ENCODE measurements at places on chromosomes 7 and 10.

DNA sequence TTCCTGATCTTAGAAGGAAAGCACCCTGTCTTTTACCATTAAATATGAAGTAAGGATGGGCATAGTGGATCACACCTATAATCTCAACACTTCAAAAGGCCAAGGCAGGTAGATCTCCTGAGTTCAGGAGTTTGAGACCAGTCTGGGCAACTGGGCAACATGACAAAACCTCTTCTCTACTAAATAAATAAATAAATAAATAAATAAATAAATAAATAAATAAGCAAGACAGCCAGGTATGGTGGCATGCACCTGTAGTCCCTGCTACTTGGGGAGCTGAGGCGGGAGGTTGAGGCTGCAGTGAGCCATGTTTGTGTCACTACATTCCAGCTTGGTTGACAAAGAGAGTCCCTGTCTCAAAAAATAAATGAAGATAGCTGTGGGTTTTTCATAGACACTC, 313.1 kb downstream of the RPS24 start:
- no peak for DNase-seq

- no peak for DNase-seq
Observed at GRCh38 chr10:10642751-10643150, 374.9 kb upstream of the CELF2 start.

- DNase-seq = no peak
Observed at GRCh38 chr7:102455596-102455995, 9.1 kb downstream of the ALKBH4 start.

DNA sequence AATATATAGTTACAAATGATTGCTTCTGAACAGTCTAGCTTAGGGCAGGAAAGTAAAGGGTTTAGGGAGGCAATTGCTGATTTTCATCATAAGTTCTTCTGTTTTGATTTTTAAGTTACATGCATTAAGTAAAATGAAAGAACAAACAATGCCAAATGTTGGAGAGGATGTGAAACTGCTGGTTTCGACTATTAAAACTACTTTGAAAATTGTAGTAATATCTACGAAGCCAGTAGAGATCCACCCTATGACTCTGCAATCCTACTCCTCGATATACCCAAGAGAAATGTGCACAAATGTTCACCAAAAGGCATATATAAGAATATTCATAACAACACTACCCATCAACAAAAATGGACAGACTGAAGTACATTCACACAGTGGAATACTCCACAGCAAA, 24.3 kb downstream of the PDZD8 start:
- no peak for DNase-seq

DNA sequence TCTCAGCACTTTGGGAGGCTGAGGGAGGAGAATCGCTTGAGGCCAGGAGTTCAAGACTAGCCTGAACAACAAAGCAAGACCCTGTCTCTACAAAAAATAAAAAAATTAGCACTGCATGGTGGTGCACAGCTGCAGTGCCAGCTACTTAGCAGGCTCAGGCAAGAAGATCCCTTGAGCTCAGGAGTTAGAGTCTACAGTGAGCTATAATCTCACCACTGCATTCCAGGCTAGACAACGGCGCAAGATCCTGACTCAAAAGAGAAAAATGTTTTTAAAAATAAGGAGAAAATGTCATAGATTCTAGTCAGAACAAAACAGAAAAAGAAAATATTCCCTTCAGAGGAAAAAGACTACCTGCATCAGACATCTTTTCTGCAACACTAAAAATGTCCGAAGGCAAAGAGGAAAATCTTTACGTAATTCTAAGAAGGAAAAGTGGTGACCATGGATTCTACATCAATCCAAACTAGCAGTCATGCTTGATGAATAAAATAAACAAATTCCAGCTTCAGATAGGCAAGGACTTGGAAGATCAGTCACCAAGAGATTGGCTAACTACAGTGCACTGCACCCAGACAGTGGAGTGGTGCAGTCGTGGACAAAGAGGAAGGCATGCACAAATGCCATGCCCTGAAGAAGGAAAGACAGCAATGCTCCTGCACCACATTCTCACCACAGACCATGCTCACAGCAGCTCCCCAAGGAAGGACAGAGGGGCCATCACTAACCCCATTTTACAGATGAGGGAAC, 54.3 kb downstream of the ERCC6 start:
- no peak for DNase-seq

DNA sequence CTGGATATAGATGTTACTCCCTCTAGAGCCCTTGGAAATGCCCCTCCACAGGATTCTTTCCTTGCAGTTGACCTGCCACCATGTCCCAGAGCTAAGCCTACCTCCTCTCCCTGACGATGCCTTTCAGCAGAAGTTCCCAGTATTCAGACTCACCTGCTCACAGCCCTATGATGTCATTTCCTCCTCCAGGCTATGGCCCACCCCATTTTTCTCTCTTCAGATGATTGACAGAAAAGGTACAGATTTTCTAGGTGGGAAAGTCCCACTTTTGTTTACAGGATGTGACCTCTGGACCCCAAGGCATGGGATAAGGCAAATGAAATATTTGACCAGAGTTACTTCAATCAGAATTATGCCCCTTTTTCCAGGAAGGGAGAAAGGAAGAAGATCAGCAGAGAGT, 280.2 kb upstream of the PHYHIPL start:
- no peak for DNase-seq

DNA sequence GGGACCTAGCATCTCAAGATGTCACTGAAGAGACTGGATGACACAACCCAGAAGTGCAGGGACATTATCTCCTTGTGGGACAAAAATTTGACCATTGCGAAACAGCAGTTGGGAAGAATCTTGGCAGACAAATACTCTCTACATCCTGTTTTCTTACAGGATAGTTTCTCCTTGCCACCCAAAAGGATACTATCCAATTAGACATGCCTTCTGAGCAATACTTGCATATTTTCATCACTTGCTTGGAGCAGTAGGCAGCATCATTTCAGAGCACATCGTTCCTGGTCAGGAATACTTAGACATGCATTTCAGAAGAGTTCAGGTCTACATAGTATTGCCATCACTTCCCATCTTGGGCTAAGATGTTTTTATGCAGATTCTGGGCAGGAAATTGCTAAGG, 56.8 kb downstream of the FAS start:
- no peak for DNase-seq

GRCh38 chr10:62153191-62153590, 115.5 kb downstream of the RTKN2 start:
- DNase-seq = no peak

GRCh38 chr7:151137791-151138152, 29.7 kb downstream of the GBX1 start:
- DNase-seq = no peak

DNA sequence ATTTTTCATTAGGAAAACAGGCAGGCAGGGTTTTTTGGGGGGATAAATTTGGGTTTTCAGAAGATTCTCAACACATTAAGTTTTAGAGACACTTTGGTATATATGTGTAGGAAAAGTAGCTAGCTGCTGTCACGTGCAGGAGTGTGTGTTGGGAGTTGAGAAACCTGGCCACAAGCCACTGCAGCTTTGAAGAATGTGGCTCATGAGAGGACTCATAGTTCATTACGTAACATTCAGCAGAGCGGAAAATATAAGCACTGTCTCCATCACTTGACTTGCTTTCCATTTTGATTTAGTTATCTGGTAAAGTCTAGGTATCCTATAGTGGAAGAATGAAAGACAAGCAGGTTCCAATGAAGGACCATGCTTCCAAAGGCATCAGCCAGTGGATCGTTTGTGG, 31.2 kb downstream of the SMNDC1 start:
- peak; percentile 47 for DNase-seq

DNA sequence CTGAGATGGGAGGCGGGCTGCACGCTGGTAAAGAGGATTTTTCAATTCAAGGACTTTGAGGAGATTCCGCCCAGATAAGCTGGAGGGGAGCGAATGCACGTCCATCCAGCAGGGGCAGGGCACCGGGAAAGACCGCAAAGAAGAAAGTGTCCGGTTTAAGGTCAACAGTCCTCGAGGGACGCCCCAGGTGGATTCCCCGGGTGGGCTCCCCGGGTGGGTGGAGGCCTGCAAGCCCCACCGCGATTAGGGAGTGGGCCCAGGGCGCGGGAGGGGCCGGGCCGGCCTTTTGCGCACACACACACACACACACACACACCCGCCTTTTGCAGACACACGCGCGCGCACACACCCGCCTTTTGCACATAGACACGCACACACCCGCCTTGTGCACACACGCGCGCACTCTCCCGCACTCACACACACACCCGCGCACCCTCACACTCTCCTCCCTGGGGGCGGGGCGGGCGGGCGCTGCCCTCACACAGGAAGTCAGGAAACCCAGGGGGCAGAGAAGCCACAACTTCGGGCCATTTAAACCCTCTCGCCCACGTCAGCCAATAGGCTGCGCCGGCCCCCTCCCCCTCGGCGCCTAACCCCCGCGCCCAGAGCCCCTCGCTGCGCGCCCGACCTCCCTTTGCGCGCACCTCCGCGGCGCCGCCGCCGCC, 615 bp downstream of the ARHGAP12 start:
- peak; percentile 34 for DNase-seq

Data from stimulated activated naive CD8-positive, alpha-beta T cell treated with anti-CD3 and anti-CD28 coated beads, Interleukin-15, amount 100 ng/mL, for 72 hours (primary cell).